Fibroblast of the aortic adventitia (primary cell): ENCODE measurements at places on chromosomes 7 and 10. TPM values are rescaled to one million over a fixed set of nuclear protein-coding genes. Genes with fewer than 3 reads are reported as not detected.
A peak's percentile ranks its signal among the peaks of the same experiment; 100 is the strongest.

The WNT16 gene
- total RNA-seq, result 0.16 and 2.7 TPM in 2 replicates

The CYCS gene
- 9.0 and 51.9 TPM in 2 replicates for total RNA-seq

- DNase-seq, result no peak
These were observed 185.4 kb downstream of the DNAJB6 start for GRCh38 chr7:157522189-157522588.

The CCDC3 gene
- 0.25 and 3.9 TPM in 2 replicates for total RNA-seq

The CRHR2 gene
- total RNA-seq, result not detected in 2 replicates

DNA sequence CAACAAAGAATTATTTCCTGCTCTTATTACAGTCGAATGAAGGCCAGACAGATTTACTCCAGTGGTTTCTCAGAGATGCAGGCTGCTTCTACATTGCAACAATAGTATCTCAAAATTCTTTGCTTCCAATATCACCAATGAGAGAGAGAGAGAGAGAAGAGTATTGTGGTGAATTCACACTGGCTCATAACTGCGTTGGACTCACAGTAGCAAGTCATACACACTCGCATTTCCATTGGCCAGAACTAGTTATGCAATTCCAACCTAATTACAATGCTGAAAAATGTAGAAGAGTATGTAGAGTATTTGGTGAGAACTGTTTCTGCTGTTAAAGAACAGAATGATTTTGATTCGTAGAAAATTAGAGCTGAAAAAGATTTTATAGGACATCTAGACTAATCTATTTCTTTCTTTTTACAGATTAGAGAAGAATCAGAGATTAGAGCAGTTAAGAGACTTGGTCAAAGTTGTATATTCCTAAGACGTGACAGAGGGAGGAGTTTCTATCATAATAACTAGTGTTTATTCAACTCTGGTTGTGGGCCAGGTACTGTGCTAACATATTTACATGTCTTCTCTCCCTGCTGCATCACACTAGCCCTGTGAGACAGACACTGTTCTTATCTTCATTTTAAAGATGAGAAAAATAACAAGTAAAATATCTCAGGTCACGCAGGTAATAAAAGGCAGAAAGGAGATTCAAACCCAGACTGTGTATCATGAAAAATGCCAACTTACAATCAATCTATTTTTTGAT is 34.6 kb upstream of the PDK4 start:
- no peak for DNase-seq

DNA sequence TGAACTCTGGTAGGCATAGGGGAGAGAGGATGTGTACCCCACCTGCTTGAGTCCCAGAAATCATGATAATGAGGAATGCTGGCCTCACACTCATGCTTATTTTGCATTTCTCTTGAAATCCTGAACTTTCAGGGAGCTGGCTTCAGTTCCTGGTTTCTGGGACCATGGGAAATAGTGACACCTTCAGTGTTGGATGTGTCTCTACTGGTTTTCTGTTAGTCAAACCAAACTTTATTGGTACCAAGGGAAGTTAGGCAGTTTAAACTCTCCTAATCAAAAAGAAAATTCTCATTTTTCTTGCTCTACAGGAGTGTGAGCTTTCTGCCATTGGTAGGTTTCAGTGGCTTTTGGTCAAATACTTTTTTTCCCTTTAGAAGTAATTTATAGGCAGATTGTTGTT is 11.8 kb upstream of the PCGF5 start:
- no peak for DNase-seq

DNA sequence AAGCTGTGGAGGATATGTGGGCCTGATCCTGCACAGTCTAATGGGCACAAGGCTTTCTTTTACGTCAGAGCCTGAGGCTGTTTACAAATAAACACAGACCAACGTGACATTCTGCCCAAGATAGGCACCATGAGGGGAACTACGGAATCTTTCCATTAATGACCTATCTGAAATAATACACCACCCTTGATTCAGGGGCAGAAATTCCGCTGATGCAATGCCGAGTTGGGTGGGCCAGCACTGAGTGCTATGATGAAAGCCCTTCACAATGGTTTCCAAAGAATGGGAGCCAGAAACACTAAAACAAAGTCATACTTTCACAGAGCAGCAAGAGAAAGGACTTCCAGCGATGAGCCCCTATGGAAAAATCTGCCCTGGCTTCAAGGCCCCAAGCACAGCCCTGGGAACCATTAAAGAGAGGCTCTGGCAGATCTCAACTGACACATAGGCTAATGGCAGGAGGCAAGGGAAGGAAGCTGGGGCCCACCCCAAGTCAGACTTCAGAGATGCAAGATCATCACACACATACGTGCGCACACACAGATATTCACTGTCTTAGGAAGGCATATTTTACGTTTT is 72.2 kb upstream of the DLX6 start:
- no peak for DNase-seq

GRCh38 chr10:92572362-92573090 is 1.4 kb downstream of the IDE start:
- peak; percentile 10 for DNase-seq

The SERPINE1 gene
- total RNA-seq, result 23.1 and 341 TPM in 2 replicates

The CYP2E1 gene
- 0.36 and 0.82 TPM in 2 replicates for total RNA-seq

DNA sequence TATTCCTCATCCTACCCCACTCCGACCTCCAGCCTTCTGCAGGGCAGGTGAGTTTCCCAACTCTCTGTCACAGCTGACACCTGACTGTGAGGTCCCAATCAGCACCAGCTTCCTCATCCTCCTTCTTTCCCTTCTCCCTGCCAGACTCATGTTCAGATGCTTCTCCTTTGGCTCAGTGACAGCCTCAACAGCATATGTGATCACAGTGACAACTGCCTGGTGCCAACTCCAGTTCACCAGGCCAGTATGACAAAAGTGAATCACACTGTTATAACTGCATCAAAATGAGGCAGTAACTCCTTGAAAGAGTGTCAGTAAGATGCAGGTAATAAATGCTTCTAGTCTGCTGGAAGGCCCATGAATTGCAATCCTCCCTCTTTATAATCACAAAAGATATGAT is 46.8 kb upstream of the NFE2L3 start:
- DNase-seq, result no peak

The ABCC2 gene
- 0.98 and 1.4 TPM in 2 replicates for total RNA-seq

The PRXL2A gene
- 0.90 and 17.7 TPM in 2 replicates for total RNA-seq

DNA sequence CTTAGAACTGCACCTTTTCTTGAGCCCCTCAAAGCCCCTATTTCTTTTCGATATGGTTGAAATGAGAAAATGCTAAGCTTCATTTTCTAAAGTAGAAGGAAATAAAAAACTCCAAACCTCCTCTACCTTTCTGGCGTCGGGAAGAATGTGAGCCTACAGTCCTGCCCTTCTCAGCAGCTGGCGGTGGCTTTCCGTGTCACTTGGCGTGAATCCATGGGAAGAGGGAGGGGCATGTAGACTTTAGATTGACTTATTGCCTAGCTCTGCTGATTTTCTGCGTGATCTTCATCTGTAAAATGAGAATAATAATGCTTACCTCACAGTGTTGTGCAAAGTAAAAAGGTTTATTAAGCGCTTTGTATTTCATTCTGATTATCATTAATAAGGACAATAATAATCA is 35.0 kb downstream of the PRR15 start:
- no peak for DNase-seq

DNA sequence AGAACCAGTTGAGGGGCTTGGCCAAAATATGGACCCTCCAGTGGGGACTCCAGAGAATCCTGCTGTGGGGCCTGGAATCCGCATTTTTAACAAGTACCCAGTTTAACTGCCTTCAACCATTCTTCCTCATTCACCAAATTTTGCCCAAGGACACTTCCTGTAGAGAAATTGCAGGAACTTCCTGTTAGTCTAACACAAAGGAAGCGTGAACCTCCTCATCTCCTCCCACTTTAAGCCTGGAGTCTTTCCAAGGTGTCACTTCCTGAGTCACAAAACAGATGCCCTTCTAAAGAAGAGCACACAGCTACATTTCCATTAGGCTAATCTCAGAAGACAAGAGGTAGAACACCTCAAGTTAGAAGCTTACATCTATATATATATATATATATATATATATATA is 188.4 kb downstream of the PPP1R17 start:
- DNase-seq, result no peak

GRCh38 chr7:116527521-116527920 is 2.7 kb downstream of the CAV1 start:
- DNase-seq, result peak; percentile 37

The CHRM2 gene
- total RNA-seq, result 1.2 and 26.4 TPM in 2 replicates

DNA sequence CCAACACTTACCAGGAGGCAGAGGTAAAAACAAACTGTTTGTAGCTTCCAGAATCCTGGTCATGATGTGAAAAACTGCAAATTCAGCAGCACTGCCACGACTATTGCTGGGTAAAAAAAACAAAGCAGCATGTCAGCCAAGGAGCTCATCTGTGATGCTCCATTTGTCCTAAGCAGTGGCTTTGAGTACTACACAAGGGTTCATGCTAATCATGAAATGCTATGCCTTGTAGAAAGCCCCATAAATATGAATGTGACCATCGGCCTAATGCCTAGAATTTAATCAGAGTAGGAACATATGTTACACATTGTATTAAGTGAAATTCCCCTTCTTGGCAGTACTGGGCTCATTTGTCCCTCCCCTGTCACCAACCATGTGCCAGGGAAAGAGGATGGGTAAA is 95.4 kb downstream of the GSAP start:
- no peak for DNase-seq

DNA sequence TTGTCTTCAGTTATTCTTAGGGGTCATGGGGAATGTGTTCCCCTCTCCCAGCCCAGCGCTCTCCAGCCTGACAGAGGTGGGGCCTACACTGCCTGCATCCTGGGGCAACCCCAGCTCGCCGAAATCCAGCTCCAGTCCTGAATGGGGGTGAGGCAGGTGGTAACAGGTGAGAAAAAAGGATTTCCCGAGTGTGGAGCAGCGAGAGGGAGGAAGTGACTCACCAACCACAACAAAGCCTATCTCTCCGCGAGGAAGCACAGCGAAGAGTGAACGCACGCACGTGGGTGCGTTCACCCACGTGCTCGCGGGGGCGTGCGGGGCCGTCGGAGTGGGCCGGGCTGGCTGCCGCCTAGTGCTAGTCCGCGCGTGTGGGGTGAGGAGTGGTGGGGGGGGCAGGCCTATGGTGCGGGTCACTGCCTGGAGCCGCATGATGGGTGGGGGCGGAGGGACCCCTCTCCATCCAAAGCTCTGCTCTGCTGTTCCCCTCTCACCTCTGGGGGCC is 855 bp upstream of the PALD1 start:
- DNase-seq, result peak; percentile 15

The SPAM1 gene
- total RNA-seq, result not detected in 2 replicates

DNA sequence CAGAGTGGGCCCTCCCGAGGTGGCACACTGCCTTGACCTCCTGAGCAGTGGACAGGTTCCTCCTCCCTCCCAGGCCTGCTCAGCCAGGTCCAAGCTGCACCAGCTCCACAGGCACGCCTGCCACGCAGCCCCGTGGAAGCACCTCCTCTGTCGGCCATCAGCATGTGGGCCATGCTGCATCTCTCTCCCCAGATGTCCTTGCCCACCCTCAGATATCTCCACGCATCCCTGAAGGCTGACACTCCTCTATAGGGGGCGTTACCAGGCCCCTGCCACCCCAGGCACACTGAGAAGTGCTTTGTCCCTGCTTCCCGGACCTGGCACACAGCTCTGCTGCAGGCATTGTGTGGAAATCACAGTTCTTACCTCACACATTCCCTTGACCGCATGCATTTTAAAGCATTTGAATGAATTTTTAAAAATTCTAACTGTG is 598.5 kb downstream of the SDK1 start:
- no peak for DNase-seq

- peak; percentile 61 for DNase-seq
These were observed 140.4 kb downstream of the PIP4K2A start for GRCh38 chr10:22573820-22574569.

- no peak for DNase-seq
These were observed 7.2 kb downstream of the ALKBH4 start for GRCh38 chr7:102457352-102457924.

The VAX1 gene
- total RNA-seq, result not detected in 2 replicates

The EPO gene
- total RNA-seq, result not detected in 2 replicates

DNA sequence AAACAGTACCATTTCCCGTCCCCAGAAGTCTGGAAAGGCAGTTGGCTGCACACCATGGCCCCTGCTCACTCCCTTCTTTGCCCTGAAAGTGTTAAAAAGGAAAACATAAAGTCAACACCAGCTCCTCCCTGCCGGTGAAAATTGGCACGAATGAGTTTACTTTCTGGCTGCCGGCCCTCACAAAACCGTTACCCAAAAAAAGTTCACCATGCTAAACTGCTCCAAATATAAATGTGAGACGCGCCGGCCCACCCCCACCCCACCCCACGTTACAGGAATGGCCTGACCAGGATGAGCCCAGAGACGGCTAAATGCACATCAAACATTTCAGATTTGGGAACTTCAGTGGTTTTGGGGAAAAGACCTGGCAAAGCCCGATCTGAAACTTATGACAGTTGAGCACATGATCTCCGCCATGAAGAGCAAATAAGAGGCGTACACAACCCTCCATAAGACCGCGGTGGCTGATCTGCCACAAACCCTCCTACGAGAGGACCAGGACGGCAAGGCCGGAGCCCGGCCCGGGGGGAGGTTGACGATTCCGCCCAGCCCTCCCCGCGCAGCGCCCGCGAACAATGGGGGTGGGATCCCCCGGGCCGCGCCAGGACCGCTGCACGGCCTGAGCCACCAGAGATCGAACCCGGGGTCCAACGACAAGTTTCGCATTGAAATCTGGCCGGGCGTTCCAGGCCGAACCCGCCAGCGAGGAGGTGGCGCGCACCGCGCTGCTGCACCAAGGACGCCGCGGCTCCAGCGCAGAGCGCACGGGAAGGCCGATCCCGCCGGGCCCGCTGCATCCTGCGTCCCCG is 952 bp downstream of the DIP2C start:
- DNase-seq, result peak; percentile 54

DNA sequence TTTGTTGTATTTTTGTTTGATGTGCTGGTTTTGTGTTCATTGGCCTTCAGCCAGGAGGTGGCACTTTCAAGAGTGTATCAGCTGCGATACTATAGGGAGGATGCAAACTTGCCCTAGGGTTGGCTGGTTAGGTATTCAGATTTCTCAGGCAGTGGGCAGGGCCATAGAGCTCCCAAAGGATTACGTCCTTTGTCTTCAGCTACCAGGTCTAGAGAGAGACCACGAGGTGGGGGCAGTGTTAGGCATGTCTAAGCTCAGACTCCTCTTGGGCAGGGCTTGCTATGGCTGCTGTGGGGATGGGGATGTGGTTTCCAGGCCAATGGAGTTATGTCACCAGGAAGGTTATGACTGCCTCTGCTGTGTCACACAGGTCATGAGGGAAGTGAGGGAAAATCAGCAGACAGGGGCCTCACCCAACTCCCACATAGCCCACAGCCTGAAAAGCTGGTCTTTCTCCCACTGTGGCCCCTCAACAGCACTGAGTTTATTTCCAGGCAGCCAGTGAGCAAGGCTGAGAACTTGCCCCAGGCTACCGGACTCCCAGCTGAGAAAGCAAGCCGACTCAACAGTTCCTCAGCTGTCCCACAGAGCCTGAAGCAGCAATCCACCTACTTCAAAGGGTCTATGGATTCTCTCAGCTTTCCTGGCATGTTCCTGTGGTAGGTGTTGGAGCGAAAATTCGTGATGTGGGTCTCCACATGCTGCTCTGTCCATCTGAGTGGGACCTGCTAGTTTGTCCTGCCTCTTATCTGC is 227.4 kb upstream of the COBL start:
- DNase-seq, result no peak

GRCh38 chr10:21823617-21824016 is 179.9 kb downstream of the DNAJC1 start:
- DNase-seq, result no peak

The LIPM gene
- 0.82 TPM in 1 of 2 replicates, not detected in the other for total RNA-seq

- peak; percentile 65 for DNase-seq
These were observed 8.4 kb upstream of the INMT start for GRCh38 chr7:30743371-30744074.

- no peak for DNase-seq
These were observed 16.6 kb upstream of the PTN start for GRCh38 chr7:137360087-137360679.

The TFPI2 gene
- total RNA-seq, result 69.7 and 97.3 TPM in 2 replicates
